ENCODE measurements at places on chromosomes 5 and 9. TPM values are rescaled to one million over a fixed set of nuclear protein-coding genes. Genes with fewer than 3 reads are reported as not detected.

DMRT3 gene
- not detected for total RNA-seq

SLC1A1 gene
- total RNA-seq, result 5.1 TPM

MCTP1 gene
- total RNA-seq, result 321 TPM

PKD2L2 gene
- total RNA-seq, result not detected

GLDC gene
- total RNA-seq, result 4.3 TPM

LCN9 gene
- total RNA-seq, result not detected

PCDHA7 gene
- total RNA-seq, result 0.06 TPM

CMBL gene
- 7.6 TPM for total RNA-seq

OR1Q1 gene
- not detected for total RNA-seq

GCNT4 gene
- total RNA-seq, result 0.25 TPM

TTC1 gene
- 45.9 TPM for total RNA-seq

PCDHGA6 gene
- 1.5 TPM for total RNA-seq

RASA1 gene
- total RNA-seq, result 27.2 TPM

SLC6A19 gene
- total RNA-seq, result not detected

LHX6 gene
- 14.1 TPM for total RNA-seq

BAAT gene
- total RNA-seq, result under 0.01 TPM

TUSC1 gene
- total RNA-seq, result 6.8 TPM

SIT1 gene
- not detected for total RNA-seq

FBP1 gene
- 0.57 TPM for total RNA-seq
